ENCODE measurements at places on chromosomes 2 and 18.

GRCh38 chr2:3305952-3306351 is 71.7 kb downstream of the EIPR1 start:
- no peak for DNase-seq

GRCh38 chr18:41974796-41975201 is 19.8 kb downstream of the PIK3C3 start:
- DNase-seq: no peak

DNA sequence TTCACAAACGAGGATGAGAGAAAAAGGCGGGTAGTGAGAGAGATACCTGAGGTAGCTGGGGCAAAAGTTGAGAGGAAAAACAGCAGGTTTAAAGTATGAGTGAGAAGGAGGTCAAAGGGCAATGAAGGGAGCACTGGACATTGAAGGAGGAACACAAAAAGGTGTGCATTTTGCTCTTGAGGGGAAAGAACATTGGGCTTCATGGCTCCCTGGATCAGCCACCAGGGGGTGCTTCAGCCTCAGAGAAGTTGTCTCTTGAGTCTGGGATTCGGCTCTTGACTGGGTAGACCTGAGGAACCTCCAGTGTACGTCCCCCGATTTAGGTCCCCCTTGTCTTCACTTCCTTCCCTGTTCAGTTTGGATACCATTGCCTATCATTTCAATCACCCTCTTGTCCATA is 128.5 kb downstream of the RAPGEF4 start:
- DNase-seq: peak; percentile 55

GRCh38 chr2:165640247-165640929 is 153.7 kb downstream of the GALNT3 start:
- DNase-seq: no peak

- DNase-seq: peak; percentile 14
Measured at GRCh38 chr18:904218-905090, at the start of gene ADCYAP1. ADCYAP1 (plus strand) TSS chr18:904871; CDS start chr18:905387, 516 bp downstream.

DNA sequence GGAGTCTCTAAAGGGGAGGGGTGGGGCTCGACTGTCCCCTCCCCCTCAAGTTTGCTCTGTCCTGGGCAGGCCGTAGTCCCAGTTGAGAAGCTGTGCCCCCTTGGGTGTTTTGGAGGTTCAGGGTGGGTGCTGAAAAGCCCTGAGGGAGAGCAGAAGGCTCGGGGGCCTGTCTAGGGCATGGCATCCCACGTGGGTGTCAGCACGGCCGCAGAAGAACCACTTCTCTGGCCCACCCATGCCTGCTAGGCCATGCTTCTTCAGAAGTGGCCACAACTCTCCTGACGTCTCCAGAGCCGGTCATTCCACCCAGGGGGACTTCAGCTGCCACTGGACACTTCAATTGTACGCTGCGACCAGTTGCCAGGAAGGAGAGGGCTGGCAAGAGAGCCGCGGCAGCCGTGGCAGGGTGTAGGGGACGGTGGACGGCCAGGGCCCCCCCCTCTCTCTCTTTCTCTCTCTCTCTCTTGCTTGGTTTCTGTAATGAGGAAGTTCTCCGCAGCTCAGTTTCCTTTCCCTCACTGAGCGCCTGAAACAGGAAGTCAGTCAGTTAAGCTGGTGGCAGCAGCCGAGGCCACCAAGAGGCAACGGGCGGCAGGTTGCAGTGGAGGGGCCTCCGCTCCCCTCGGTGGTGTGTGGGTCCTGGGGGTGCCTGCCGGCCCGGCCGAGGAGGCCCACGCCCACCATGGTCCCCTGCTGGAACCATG is at the start of gene INPP5D:
Gene INPP5D, plus strand, starts transcription at position 546 of the 704 bp plus-strand sequence. Its CDS starts 137 bp downstream, at position 683.
- DNase-seq: peak; percentile 87

DNA sequence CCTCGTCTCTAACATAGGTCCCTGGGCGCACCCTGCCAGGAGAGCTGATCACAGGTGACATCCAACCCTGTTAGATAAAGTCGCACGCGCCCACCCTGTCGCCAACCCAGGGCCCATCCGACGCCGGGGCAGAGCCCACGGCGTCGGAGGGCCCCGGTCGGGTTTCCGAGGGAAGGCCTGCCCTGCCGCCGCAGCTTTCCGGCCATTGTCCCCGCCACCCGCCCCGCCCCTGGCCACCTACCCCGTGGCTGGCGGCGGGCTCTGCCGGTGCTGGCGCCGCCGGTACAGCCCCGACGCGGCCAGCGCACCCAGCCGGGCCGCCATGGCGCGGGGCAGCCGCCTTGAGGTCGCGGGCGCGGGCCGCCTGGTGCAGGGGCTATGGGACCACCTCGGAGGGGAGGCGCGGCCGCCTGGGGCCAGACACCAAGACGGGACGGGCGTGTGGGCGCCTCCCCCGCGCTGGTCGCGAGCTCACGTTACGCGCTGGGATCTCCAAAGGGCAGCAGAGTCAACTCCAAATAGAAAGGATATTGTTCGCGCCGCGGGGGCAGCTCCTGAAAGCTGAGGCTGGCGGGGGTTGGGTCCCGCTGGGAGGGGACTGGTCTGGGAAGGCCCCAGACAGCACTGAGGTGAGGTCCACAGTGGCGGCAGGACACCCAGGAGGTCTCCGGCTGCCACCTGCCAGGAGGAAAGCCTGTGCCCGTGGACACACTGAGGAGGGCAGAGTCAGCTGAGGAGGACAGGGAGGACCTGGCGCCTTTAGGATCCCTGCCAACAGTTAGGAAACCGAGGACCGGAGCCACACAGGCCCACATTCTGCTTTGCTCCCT is 11.1 kb downstream of the LIMS2 start:
- DNase-seq: peak; percentile 28

DNA sequence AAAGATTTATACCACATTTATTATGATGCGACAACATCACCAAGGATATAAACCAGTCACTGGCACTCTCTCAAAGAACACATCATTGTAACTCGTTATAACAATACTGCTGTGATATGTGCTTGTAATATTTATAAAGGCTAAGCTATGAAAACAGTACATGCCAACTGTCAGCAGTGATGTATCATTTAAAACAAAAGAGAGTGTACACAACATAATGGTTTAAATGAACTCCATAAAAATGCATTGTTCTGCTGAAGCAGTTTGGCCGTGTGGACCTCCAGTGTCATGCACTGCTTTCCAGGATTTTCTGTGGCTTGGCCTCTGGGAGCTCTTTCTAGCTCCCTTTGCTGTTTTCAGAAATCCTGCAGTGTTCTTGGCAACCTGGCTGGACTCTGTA is 215.6 kb downstream of the MTX2 start:
- DNase-seq: no peak

DNA sequence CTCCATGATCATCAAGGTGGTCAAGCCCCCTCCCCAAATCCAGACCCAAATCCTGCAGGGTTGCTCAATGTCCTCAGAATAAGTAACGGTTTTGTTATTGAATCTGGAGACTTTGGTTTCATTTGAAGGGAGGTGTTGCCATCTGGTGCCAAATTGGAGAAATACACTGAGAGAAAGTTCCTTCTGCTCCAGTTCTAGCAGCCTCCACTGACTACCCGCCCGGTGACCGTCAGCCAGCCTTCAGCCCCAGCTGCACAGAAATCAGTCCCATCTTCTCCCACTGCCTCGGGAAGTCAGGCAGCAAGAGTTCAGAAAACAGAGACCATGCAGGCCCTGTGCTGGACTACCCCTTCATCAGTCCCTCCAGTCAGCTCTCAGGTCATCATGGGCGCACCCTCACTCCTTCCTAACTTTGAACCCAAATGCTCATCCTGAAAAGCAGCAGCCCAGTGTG is 38.7 kb downstream of the PKDCC start:
- peak; percentile 70 for DNase-seq

GRCh38 chr2:63093502-63093901 is 42.9 kb downstream of the OTX1 start:
- no peak for DNase-seq
